ENCODE measurements at places on chromosomes 1 and 21. TPM values are rescaled to one million over a fixed set of nuclear protein-coding genes. Genes with fewer than 3 reads are reported as not detected.

The SLC44A3 gene
- not detected for total RNA-seq

The DENND2D gene
- total RNA-seq = 175 TPM

The FMO4 gene
- total RNA-seq = 1.8 TPM

The KRTAP21-2 gene
- total RNA-seq = not detected

- peak; percentile 38 for DNase-seq
- H3K4me3 ChIP-seq = no peak overlapping the region
- no peaks in the 10 kb centered on the region for H3K27me3 ChIP-seq
- H3K4me1 ChIP-seq = peaks cover 11% of the 10 kb centered on the region
These were observed 83.9 kb upstream of the EDEM3 start for GRCh38 chr1:184838504-184838951.

- peaks cover 35% of the 10 kb centered on the region for H3K36me3 ChIP-seq
- no peak overlapping the region for H3K27ac ChIP-seq
- no peaks in the 10 kb centered on the region for H3K27me3 ChIP-seq
- no peak for DNase-seq
- H3K4me1 ChIP-seq = peaks cover 20% of the 10 kb centered on the region
These were observed 77.5 kb downstream of the RPAP2 start for GRCh38 chr1:92376345-92376744.

GRCh38 chr1:116950517-116951199 is 40.9 kb downstream of the PTGFRN start:
- no peak overlapping the region for H3K27ac ChIP-seq
- DNase-seq = no peak
- H3K36me3 ChIP-seq = peaks cover 11% of the 10 kb centered on the region
- peaks cover 5% of the 10 kb centered on the region for H3K4me1 ChIP-seq
- H3K4me3 ChIP-seq = no peak overlapping the region
- no peaks in the 10 kb centered on the region for H3K27me3 ChIP-seq
